ENCODE measurements at places on chromosomes 6 and 20.
A peak's percentile ranks its signal among the peaks of the same experiment; 100 is the strongest.

- DNase-seq, result no peak
Measured at GRCh38 chr6:44081753-44082152, 45.5 kb downstream of the MRPL14 start.

DNA sequence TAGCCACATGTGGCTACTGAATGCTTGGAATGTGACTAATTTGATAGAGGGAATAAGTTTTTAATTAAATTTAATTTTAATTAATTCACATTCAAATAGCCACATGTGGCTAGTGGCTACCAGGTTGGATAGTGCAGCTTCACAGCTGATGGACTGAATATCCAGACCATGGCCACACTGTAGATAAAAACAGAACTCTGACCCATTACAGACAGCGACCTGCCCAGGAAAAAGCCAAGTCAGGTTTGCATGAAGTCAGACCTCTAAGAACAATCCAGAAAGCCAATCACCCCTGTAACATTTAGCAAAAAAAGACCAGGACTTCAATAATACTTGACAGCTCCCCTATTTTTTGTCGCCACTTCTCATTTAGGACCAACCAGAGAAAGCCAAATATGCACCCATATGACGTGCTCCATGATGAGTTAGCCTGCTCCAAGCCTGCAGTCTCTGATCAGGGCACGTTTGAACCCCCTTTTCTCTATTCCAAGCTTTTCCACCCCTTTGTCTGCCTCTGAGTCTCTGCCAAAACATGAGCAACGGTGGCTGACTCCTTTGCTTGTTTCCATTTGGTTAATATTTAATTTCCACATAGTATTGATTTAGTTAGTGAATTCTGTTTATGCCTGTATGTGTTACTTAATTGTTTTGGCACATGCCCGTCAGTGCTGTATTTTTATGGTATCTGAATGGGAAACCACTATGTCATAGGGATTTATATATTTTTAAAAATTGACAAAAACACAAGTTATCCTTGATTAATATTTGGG lies 636.3 kb downstream of the UTRN start:
- DNase-seq, result no peak

DNA sequence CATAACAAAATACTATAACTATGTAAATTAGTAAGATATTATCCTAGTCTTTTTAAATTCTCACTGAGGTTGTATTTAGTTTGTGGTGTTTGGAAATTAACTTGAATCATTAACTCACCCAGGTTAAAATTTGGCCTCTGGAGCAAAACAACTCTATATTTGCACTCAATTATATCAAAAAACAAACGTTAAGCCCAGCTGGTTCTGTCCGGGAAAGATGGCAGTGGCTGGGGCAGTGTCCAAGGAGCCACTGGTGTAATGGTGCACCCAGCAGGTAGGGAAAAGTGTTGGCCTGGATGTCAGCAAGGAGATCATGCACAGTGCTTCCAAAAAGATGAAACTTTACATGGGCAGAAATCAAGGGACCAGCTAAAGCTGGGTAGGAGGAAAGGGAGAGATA lies 285.3 kb upstream of the CITED2 start:
- DNase-seq, result no peak

DNA sequence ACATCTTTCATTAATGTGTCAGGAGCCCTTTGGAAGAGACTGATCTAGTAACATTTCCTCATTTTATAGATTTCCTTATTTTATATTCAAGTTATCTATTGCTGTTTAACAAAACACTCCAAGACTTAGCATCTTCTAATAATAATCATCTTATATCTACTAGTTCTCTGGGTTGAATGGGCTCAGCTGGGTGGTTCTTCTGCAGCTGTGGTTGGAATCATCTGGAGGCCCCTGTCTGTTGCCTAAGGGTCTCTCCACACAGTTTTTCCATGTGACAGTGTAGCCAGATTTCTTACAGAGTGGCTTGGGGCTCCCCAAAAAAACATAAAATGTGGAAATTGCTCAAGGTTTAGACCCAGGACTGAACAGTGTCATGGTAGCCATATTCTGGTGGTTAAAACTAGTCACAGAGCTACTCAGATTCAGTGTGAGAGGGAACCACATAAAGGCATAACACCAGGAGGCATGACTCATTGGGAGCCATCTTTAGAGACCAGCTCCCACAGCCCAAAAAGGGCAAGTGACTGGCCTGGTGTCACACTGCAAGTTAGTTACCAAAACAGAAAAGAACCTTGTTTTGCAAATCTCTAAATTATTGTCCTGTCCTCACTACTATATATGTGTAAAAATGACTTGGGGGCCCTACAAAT lies 11.5 kb downstream of the SLC2A10 start:
- no peak for DNase-seq

DNA sequence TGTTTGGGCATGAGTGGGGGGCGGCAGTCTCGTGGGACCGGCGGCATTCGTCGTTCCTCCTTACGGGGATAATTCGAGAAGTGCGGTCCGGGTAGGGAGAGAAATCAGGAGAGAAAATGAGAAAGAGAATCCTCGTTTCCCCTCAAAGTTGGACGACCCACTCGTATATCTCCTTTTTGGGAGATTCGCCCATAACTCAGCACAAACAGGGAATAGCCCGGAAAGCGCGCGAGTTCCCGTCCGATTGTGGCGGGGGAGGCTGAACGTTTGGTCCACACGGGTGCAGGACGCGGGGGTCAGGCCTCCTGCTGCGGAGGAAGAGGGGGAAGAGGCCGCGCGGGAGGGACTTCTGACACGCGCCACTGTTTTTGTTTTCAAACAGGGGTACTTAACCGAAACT lies 42.4 kb downstream of the POPDC3 start:
- no peak for DNase-seq

DNA sequence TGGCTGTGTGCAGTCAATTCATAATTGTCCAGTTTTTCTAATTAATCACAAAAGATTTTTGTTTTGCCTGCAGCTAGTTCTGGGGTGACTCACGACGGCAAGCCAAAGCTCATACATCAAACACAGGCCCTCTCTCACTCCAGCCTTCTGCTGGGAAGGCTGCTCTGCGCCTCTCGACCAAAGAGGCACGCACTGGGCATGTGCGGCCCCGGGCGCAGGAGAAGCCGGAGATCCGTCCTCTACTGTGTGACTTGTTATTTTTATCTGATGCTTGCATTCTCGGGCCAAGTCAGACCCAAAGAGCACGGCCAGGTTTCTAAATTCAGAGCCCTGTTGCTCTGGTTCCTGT lies 98.5 kb downstream of the TFAP2A start:
- DNase-seq, result no peak

GRCh38 chr6:71675386-71675785 lies 211.0 kb upstream of the RIMS1 start:
- DNase-seq, result no peak

DNA sequence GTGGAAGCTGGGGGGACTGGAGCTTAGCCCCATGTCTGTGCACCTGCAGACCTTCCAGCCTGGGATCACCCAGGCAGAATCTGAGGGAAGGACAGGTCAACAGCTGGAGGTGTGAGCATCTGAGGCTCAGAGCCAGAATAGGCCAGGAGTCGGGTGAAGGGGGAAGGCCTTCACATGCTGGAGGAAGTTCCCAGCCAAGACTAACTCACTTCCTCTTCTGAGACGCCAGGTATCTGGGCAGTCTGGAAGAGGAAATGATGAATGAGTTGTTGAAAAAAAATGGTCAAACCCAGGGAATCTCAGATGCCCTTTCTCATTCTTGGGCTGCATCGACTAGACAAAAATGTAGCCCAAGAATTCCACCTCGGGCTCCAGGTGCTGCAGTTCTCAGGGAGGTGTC lies 73.6 kb upstream of the TIAM2 start:
- DNase-seq, result no peak

- DNase-seq, result no peak
Measured at GRCh38 chr6:106142876-106143431, 56.8 kb downstream of the PRDM1 start.

- DNase-seq, result no peak
Measured at GRCh38 chr6:47890326-47890875, 108.6 kb downstream of the OPN5 start.

- no peak for DNase-seq
Measured at GRCh38 chr6:157661652-157662051, 161.4 kb upstream of the SNX9 start.

GRCh38 chr6:166087246-166087645 lies 80.4 kb downstream of the TBXT start:
- no peak for DNase-seq

DNA sequence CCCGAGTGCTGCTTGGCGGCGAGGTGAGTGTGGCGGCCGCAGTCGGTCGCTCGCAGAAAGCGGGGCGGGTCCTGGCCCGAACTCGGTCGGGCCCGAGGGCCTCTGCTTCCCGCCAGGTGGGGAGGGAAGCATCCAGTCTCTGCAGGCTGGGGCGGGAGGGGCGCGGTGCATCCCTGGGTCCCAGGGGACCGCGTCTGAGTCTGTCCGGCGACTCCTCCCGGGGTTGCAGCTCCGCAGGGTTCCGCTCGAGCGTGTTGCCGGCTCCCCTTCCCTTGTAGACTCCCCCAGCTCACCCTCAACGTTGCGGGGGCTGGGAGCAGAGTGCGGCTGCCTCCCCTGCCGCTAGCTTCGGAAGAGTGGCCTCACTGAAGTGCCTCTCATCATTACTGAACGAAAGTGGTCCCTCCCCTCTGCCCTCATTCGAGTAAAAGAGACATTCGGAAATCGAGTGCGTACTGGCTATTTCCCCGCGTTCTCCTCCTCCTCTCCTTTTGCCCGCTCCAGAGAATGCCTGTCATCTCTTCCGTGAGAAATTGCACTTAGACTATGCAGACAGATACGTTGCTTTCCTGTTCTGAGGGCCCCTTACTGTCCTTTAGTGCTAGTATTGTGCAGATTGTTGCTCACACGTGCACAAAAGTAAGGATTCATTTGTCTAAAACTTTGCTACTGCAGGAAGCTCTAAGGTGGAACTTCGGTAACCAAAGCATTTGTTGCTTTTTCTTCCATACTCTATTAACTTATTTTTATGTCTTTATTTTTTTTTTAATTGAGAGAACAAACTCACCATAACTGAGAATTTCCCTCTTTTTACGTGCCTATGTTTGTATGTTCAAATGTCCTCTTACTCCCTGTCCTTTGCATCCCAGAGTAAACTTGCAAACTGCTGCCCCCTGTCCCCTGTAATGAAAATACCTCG lies 751 bp downstream of the MAP3K4 start:
- DNase-seq, result peak; percentile 54

- DNase-seq, result no peak
Measured at GRCh38 chr6:2949536-2950083, 21.8 kb downstream of the SERPINB6 start.

DNA sequence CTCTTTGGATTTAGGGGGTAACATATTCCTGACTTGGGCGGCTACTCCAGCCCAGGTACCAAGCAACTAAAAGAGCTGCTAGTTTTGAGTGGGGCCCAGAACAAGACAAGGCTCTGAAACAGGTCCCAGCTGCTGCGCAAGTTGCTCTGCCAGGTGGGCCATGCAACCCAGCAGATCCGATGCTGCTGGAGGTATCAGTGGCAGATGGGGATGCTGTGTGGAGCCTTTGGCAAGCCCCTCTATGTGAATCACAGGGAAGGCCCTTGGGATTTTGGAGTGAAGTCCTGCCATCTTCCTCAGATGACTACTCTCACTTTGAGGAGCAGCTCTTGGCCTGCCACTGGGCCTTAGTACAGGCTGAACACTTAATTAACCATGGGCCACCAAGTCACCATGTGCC lies 43.7 kb upstream of the VSX1 start:
- DNase-seq, result no peak

- no peak for DNase-seq
Measured at GRCh38 chr6:55379895-55380294, 52.6 kb downstream of the GFRAL start.

DNA sequence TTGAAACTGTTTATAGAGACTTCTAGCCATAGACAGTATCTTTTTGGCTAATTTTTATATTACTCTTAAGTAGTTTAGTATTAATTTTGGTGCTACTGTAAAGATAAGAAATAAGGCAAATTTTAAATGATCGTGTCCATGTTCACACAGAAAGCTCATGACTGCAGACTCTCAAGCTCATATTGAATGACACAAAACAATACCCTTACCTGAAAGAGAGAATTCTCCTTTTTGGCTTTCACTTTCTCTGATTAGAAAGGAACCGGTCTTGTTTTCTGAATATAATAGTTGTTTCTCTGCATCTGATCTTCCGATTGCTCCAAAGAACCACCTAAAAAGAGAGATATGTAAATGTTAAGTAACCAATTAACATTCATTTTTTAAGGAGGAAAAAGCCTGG lies 57.0 kb downstream of the FRK start:
- DNase-seq, result peak; percentile 25

DNA sequence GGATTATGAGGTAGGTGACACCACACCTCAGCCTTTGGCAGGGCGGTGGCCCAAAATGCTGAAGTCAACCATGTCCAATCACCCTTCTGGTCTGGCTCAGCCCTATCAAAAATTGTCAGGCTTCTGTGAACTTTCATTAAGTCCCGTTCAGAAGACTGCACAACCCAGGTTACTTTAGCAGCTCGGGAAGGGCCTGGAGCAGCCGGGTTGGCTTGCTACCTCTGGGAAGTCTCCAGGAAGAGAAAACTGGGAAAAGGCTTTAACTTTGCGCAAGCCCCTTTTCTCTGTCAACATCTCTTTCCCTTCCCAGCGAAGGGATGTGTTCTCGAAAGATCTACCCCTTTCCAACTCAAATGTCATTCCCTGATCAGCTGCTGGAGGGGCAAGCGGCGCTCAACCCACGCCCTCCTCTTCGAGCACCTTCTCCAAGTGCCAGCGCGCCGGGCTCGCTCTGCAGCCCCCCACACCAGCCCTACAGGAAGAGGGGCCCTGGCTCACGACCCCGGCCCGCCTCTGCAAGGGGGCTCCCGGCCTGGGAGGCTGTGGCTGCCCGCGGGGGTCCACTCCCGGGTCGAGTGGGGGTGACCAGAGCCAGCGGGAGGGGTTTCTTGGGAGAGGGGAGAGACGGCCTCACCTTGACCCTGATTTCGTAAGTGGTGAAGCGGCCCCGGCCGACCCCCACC lies 573 bp downstream of the SNX3 start:
- peak; percentile 68 for DNase-seq

DNA sequence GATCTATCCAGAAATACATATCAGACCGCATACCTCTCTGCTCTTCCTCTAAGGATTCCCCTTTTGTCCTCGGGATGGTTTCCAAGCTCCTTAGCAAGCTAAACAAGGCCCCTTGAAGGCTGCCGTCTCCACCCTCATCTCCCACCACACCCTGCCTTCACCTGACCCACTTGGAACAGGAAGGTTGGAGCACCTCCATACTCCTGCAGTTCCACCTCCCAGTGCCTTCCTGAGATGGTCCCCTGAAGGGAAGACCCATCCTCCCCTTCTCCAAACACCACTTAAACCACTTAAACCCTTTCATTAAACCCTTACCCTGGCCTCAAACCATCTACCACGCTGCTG lies 8.5 kb upstream of the POU5F1 start:
- no peak for DNase-seq

DNA sequence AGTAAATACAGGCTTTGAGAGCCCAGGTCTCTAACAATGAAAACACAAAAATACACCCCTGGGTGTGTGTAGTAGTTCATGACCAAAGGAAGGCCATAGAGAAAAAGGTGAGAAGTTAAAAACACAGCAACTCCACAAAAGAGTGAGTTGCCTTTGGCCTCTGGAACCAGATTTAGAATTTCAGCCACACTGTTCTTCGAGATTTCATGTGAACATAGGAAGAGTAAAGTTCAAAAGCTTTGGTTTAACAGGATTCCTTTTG lies 43.5 kb upstream of the RIN2 start:
- no peak for DNase-seq

DNA sequence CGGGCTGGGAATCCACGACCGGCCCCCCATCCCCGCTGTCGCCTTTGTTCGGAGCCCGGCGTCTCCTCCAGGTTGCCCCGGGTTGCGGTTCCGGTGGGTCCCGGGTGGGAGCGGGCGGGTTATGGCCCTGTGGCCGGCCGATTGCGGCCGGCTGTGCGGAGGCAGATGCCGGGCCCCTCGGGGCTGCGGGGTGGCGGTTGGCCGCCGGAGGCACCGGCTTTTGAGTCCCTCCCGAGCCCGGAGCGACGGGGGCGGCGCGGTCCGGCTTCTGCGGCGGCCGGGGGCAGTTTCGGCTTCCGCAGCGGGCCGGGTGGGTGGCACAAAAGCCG lies 431 bp downstream of the LOC128125822 start:
- DNase-seq, result peak; percentile 23

Measured in GM13977 (cell line).